ENCODE measurements at places on chromosomes 6 and 20.
A peak's percentile ranks its signal among the peaks of the same experiment; 100 is the strongest.

DNA sequence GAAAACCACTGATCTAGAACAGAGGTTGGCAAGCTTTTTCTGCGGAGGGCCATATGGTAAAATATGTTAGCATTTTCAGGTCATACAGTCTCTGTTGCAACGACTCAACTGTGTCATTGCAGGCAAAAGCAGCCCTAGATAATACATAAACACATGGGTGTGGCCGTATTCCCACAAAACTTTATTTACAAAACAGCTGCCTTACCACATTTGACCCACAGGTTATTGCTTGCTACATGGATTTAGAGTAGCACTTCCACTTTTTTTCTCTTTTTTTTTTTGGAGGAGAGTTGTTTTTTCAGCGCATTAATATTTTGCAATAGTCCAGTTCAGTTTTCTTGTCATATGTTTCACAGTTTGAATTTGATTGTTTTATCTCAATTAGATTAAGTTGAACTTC, 2.5 kb upstream of the IGF2R start:
- DNase-seq = no peak

DNA sequence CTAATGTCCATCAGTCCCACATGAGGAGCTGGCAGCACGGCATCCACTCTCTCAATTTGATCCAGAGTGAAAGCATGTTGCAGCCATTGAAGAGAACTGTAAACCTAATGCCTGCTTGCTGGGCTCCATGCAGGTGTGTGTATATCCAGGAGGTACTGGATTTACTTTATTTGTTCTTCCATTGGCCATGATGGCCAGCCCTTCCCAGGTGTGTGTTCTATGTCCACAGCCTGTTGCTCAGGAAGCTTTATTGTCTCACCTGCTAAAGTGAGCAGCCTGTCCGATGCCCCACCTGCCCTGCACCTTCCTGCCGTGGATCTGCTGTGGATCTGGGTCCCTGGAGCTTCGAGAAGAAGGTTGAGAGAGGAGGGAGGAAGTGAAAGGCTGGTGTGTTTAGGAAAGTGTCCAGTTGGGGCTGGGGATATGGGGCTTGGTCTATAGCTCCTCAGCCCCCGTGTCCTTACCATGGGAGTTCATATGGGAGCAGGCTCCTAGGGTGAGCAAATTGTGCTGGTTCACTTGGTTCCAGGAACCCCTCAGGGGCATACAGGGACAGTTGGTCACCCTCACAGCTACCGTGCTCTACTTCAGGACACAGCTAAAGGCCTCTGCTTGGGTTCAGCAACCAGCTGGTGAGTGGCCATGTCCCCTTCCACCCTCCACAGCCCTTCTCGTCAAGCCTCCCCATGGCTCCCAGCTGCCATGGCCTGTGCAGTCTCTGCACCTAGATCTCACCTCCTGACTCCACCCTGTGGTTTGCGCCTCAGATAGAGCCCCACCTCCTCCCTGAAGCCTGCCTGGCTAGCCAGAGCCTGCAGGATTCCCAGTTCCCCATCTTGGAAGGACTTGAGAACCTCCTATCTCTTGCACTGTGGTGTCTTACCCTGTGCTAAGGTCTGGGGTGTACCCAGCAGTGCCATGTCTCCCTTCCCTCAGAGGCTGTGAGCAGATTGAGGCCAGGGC, 12.7 kb downstream of the TREML2 start:
- DNase-seq = no peak

- no peak for DNase-seq
Measured at GRCh38 chr6:43742285-43742684, 27.7 kb upstream of the VEGFA start.

- DNase-seq = no peak
Measured at GRCh38 chr6:4858194-4859015, 82.2 kb downstream of the CDYL start.

GRCh38 chr6:168345896-168346754, 26.5 kb upstream of the DACT2 start:
- DNase-seq = no peak

GRCh38 chr20:3276680-3277015, 37.7 kb upstream of the SLC4A11 start:
- DNase-seq = peak; percentile 54

DNA sequence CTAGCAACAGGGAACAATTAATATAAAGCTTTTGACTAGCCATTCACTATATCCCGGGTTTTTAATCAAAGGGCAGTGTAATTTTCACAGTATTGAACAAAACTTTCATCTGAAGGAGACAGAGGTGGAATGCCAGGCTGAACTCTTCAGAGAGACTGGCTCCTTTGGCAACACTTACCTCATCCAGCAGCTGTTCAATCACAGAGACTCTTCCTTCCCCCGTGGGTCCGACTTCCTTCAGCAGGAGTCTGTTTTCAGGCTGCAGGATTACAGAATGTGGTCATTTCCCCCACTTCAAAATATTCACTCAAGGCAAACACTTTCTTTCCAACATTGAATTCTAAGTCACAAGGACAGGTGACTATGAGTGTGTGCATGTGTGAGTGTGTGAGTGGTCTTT, 76.6 kb downstream of the DZANK1 start:
- DNase-seq = no peak

GRCh38 chr6:112439010-112439409, 91.9 kb downstream of the RFPL4B start:
- DNase-seq = no peak

GRCh38 chr6:110741517-110741916, 73.8 kb downstream of the CDK19 start:
- no peak for DNase-seq

DNA sequence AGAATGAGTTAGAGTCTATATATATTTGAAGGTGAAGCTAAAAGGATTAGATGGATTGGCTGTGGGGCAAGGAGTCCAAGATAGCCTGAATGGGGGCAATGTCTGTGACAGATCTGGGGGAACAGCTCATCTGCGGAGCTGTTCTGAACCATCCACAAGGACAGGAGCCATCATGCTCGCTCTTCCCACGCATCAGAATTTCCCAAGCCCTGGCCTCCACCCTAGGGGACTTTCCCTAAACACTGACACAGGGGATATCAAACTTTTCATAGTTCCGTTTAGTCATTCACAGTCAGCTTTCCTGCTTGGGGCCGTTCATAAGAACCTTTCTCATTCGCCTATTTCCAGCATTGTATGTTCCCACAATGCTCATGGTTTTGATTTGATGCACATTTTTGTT, 37.6 kb upstream of the CCN6 start:
- no peak for DNase-seq

DNA sequence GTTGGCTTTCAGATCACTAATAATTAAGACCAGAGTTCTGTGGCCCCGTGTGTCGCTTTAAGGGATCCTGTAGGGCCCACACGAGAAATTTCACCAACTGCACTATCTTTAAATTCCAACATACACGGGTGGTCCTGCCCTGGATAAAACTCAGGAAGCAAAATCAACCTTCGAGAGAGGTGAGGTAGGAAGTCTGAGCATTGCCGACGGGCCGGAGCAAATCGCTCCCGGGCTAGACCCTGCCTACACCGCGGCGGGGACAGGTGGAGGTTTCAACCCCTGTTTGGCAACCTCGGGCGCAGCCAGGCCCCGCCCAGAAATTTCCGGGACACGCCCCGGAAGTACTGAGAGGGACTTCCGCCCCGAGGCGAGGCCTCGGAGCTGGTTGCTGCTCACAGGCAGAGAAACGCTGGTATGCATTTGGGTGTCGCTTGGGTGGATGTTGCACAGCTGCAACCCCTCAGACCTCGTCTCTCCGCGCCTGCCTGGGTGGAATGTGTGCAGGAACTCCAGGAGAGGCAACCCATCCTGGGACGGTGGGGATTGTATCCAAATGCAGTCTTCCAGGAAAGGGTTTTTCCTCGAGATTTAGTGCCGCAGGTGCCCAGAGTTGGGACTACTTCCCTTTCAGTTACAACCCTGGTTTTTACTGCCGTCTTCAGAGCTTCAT, 19.9 kb downstream of the ZKSCAN8 start:
- DNase-seq = no peak

DNA sequence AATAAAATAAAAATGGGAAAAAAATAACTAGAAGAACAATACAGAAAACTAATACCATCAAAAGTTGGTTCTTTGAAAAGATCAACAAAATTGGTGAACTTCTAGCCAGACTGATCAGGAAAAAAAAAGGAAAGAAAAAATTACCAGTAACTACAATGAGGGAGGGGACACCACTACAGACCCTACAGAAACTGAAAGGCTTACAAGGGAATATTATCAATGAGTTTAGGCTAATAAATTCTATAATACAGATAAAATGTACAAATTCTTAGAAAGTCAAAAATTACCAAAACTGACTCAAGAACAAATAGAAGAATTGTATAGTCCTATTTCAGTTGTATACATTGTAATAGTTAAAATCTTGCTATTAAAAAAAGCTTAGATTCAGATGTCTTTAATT, 141.8 kb downstream of the COL19A1 start:
- no peak for DNase-seq

GRCh38 chr6:150065083-150065482, 3.8 kb downstream of the ULBP3 start:
- no peak for DNase-seq

DNA sequence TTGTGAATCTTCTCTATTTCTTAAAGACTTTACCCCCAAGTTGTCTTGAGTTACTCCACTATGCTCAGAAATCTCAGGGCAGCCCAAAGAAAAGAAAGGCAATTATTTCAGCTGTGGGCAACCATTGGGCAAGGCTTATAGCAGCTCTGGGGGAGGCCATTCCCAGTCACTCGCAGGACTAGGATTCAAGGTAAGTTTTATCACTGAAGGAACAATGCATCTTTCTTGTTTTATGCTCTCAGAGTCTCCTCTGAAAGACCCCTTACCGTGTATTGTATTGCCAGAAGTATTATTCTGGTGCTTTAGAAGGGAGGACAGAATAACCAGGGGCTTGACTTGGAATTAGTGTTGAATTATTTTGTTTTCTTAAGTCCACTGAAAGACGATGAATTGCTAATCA, 586.3 kb upstream of the MAP3K7 start:
- DNase-seq = no peak

DNA sequence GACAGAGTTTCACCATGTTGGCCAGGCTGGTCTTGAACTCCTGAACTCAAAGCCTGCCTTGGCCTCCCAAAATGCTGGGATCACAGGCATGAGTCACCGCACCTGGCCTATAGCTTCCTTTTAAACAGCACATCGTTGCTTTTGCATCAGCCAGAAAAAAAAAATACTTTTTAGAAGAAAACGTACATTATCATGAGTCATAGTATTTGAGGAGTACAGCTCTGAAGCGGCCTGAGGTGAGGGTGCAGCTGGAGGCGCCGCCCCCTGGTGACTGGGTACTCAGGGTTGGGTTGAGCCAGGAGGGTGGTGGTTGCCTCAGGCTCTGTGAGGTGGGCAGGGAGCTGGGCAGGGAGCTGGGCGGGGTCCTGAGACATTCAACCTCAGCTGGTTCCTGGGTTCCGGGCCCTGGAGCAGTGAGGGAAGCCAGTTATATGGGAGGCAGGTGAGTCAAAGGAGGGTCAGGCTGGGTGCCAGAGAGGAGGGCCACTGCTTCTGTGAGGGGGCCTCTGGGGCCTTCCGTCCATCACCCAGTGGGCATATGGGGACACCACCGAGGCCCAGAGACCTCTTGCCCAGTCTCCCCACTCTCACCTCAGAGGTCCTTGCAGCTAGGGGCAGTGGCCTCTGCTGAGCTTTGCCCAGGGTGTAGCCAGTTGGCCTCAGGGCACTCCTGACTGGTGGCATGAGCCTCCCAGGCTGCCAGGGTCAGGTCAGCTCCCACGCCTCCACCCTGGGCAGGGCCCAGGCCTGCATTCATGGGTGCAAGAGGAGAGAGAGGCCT, 11.7 kb upstream of the ID1 start:
- no peak for DNase-seq

GRCh38 chr6:169170583-169170955, 83.1 kb downstream of the THBS2 start:
- no peak for DNase-seq

- DNase-seq = no peak
Measured at GRCh38 chr6:37648465-37649330, 49.0 kb downstream of the MDGA1 start.

GRCh38 chr20:63963784-63964301, 5.9 kb downstream of the ZNF512B start:
- DNase-seq = no peak

DNA sequence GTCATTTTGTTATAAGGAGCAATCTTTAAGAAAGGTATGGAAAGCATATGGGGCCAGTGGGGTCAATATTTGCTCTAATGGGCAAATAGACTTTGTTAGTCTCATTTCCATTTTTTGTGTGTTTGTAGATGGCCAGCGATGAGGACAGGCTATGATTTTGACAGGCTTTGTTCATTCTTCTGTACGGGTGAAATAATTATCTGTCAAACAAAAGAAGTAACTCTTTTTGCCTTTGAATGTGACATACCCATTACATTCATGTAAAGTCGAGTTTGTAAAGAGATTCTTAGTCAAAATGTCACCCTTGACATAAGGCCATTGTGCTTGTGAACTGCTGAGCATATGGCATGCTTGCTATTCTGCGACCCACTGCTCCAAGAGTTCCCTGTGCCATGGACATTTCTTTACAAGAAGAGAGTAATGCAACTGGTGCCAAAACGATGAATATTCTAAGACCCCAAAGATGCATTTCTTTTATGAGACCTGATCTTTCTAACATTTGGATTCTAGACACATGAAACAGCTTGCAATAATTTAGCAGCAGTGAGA, 38.2 kb upstream of the JAG1 start:
- no peak for DNase-seq

DNA sequence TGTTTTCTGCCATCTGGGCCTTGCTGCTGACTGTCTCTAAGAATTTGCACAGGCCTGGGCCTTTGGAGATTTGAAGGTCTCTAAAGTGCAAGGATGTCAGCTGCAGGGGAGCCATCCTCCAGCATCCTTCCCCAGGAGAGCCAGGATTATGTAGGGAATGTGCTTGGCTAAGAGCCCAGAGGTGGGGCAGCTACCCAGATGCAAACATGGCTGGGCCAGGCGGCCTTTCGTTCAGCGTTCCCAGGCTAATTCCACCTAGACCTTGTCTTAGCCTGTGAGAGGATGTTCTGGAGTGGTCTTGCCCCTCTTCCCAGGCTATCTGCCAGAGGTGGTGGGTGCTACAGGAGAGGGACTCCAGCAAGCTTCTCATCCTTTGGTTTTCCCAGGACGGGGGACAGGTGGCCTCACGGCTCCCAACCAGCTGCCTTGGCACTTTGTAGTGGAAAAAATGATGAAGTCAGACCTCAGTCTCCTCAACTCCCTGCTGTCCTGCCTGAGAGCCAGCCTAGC, 7.7 kb upstream of the PTGIS start:
- DNase-seq = no peak

DNA sequence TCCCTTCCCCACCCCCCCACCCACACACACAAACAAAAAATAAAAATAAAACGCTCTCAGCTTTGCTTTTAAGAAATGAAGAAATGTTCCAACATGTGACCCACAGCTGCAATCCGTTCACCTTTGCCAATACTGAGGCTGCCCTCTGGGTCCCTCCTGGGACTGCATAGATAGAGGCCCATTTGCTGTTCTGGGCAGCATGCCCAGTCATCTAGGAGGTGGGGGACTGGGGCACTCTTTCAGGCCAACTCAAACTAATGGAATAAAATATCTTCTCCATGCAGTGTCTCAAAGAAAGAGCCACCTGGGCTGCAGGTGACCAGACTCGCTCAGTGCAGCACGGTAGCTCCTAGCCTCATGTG, 79.9 kb downstream of the SLC22A3 start:
- DNase-seq = peak; percentile 30

All from NCI-H2029 treated with DMSO at 0.1 percent for 48 hours (cell line).